Articular chondrocyte of knee joint (primary cell): ENCODE measurements at places on chromosomes 11 and 22. TPM values are rescaled to one million over a fixed set of nuclear protein-coding genes. Genes with fewer than 3 reads are reported as not detected.

Gene MS4A6E
- total RNA-seq, result not detected in 2 replicates

Gene NXPE4
- not detected in 2 replicates for total RNA-seq

Gene SLC22A12
- not detected in 2 replicates for total RNA-seq

Gene FAM111B
- total RNA-seq, result 3.8 and 10.6 TPM in 2 replicates

Gene OR6T1
- not detected in 2 replicates for total RNA-seq

Gene ALDH3B1
- 50.2 and 50.5 TPM in 2 replicates for total RNA-seq

Gene PNPLA5
- 0.13 TPM in 1 of 2 replicates, not detected in the other for total RNA-seq

Gene LIF
- total RNA-seq, result 1.0 and 7.9 TPM in 2 replicates

Gene ALX4
- under 0.01 and 0.13 TPM in 2 replicates for total RNA-seq

Gene MOV10L1
- total RNA-seq, result under 0.01 and 0.43 TPM in 2 replicates

Gene ENTHD1
- under 0.01 TPM in 1 of 2 replicates, not detected in the other for total RNA-seq

Gene ANGPTL5
- 60.3 and 110 TPM in 2 replicates for total RNA-seq

Gene OR51B5
- total RNA-seq, result 0.11 and 0.26 TPM in 2 replicates

Gene SERHL2
- 4.9 and 7.1 TPM in 2 replicates for total RNA-seq

Gene BEST1
- total RNA-seq, result 3.8 and 5.2 TPM in 2 replicates

Gene RFPL3
- total RNA-seq, result not detected in 2 replicates

Gene SLC15A3
- total RNA-seq, result 10.8 and 14.2 TPM in 2 replicates

Gene MUC5B
- total RNA-seq, result not detected in 2 replicates

Gene ZNF143
- 16.9 and 21.4 TPM in 2 replicates for total RNA-seq

Gene MUC5AC
- total RNA-seq, result not detected in 2 replicates

Gene TCN2
- total RNA-seq, result 4.4 and 5.5 TPM in 2 replicates

Gene SPDYC
- not detected in 2 replicates for total RNA-seq

Gene APOA4
- not detected in 2 replicates for total RNA-seq

Gene MTMR3
- total RNA-seq, result 34.2 and 34.4 TPM in 2 replicates

Gene DBX1
- not detected in 2 replicates for total RNA-seq

Gene GNG3
- not detected in 2 replicates for total RNA-seq

Gene PRSS23
- total RNA-seq, result 718 and 741 TPM in 2 replicates

Gene TRIM66
- 10.1 and 13.1 TPM in 2 replicates for total RNA-seq

Gene SCARF2
- 19.0 and 22.7 TPM in 2 replicates for total RNA-seq

Gene CFAP300
- total RNA-seq, result 11.0 and 16.2 TPM in 2 replicates

Gene RAB39A
- not detected in 2 replicates for total RNA-seq

Gene MMP7
- not detected in 2 replicates for total RNA-seq

Gene YIF1A
- total RNA-seq, result 99.6 and 122 TPM in 2 replicates

Gene GAB4
- not detected in 2 replicates for total RNA-seq

Gene IL18BP
- 2.8 and 5.6 TPM in 2 replicates for total RNA-seq

Gene LARGE1
- total RNA-seq, result 12.2 and 12.6 TPM in 2 replicates

Gene KDELR3
- 172 and 206 TPM in 2 replicates for total RNA-seq

Gene TUBA8
- 1.0 and 1.2 TPM in 2 replicates for total RNA-seq

Gene HYOU1
- total RNA-seq, result 89.5 and 89.6 TPM in 2 replicates

Gene TLCD5
- total RNA-seq, result 12.2 and 13.9 TPM in 2 replicates

Gene SCN4B
- 0.32 and 0.52 TPM in 2 replicates for total RNA-seq

Gene TRIM51
- not detected in 2 replicates for total RNA-seq

Gene PKDREJ
- under 0.01 and 0.11 TPM in 2 replicates for total RNA-seq

Gene CLTCL1
- 5.9 and 10.1 TPM in 2 replicates for total RNA-seq

Gene DAGLA
- total RNA-seq, result 2.4 and 2.5 TPM in 2 replicates

Gene TCIRG1
- 52.4 and 67.7 TPM in 2 replicates for total RNA-seq

Gene MB
- total RNA-seq, result not detected in 2 replicates

Gene LRRC51
- total RNA-seq, result 4.2 and 5.4 TPM in 2 replicates

Gene LYVE1
- 5.4 and 8.3 TPM in 2 replicates for total RNA-seq

Gene CPT1A
- total RNA-seq, result 32.7 and 39.7 TPM in 2 replicates

Gene NUP98
- 103 and 121 TPM in 2 replicates for total RNA-seq

Gene CCDC116
- 0.11 and 0.26 TPM in 2 replicates for total RNA-seq

Gene IGSF22
- not detected in 2 replicates for total RNA-seq

Gene MMP3
- 33.3 and 99.6 TPM in 2 replicates for total RNA-seq

Gene CHRNA10
- 0.43 and 1.3 TPM in 2 replicates for total RNA-seq

Gene CAVIN3
- 219 and 224 TPM in 2 replicates for total RNA-seq

Gene OR4A16
- not detected in 2 replicates for total RNA-seq

Gene IL10RA
- 0.11 and 0.78 TPM in 2 replicates for total RNA-seq

Gene JAML
- total RNA-seq, result not detected in 2 replicates
